Activated CD4-positive, alpha-beta T cell treated with anti-CD3 and anti-CD28 coated beads, Interleukin-2, amount 10 ng/mL, durations not matched to agents 7 days and 5 days (primary cell): ENCODE measurements at places on chromosomes 12 and 14. TPM values are rescaled to one million over a fixed set of nuclear protein-coding genes. Genes with fewer than 3 reads are reported as not detected.

RD3L gene
- not detected for total RNA-seq

SLC5A8 gene
- total RNA-seq, result not detected

MFAP5 gene
- not detected for total RNA-seq

DNA sequence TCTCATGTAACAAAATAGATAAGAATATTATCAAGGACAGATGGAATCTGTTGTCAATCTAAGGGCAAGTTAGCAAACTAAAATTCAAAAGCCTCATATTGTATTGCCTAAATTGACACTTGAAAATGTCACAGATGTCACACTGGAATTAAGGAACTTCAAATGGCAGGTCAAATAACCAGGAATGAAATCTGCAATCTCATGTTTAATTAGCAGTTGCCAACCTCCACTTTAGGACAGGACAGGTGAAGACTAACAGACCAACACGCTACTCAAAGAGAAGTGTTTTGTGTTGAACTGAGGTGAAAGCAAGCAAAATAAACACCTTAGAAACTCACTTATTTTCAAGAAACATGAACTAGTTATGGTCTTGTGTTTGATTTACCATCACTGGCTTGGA lies 11.1 kb downstream of the KIF21A start:
- no peak for DNase-seq

DNA sequence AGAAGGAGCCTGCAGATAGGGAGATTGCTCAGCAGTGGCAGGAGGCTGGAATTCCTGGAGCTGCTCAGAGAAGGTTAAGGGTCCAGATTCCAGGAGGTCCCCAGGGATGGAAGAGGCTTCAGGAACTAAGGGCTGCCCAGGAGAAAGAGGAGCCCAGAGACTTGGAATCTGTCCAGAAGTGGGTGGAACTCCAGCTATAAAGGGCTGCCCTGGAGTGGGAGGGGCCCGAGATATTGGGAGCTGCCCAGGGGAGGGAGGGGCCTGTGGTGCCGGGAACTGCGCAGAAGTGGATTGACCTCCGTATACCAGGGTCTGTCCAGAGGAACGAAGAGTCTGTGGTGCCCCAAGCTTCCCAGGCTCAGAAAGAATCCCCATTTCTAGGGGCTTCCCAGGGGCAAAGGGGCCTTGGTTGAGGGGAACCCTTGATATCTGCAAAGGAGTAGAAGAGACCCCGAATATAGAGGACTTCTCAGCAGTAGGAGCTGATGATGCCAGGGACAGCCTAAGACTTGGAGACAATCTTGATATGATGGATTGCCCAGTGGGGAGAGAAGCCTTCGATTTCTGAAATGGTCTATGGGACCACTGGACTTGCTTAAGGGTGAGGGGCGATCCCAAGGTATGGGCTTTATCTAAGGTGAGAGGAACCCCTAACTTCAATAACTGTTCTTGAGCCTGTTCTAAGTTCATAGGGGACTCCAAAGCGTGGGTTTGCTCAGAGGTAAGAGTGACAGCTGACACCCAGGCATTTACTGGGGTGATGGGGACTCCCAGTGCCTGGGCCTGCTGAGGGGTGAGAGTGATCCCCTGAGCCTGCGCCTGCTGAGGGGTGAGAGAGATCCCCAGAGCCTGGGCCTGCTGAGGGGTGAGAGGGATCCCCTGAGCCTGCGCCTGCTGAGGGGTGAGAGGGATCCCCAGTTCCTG lies 45.0 kb downstream of the FAM186A start:
- DNase-seq, result no peak

DNA sequence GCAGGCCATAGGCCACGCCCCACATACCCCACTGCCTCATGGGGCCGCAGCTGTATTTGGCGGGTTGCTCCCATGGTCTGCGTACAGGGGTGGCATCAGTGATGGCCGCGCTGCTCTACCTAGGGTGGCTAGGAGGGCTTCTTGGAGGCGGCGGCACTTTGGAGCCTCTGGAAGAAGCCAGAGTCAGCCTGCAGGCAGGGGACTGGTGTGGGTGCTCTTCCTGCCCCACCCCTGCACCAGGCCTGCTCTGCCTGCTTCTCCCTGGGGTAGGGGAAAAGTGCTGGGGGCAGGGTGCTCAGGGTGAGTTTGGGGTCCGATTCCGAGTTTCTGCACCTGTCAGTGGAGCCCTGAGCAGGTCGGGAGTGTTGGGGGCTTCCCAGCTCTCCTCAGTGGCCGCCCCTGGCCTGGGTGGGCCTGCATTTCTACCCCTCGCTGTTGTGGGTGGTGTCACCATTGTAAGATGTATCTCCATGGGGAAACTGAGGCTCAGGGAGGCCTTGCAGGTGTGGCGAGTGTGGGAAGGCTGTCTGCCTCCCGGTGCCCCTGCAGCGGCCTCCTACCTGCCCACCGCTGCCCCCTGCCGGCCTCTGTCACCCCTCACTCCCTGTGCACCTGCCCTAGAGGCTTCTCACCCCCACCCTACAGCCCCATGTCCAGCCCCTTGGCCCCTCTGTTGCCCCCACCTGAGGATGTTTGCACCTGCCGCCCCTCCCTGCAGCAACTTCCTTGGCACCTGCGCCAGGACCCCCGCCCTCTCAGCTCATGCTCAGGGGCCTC lies 5.5 kb downstream of the CEP170B start:
- DNase-seq, result peak; percentile 49

DNA sequence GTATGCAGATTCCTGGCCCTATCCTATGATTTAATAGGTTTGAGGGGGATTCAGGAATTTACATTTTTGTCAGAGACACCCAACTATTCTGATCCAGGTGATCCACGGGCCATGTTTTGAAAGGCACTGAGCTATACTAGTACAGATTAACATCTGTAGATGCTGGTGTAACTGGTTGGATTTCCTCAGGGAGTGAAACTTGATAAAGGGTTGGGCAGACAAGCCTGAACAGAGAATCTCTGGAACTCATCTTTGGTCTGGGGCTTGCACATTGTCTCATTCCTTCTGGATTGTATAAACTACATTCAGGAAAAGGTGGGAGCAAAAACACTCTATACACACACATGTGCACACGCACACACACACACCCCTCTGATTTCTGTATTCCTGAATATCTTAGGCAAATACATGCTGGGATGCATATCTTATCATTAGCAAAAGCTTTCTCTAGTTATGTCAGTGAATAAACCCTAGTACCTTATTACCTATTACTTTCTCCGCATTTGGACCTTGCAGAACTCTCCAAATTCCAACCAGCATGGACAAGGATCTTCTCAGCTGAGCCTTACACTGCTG lies 104.6 kb downstream of the SLC38A1 start:
- DNase-seq, result no peak

DNA sequence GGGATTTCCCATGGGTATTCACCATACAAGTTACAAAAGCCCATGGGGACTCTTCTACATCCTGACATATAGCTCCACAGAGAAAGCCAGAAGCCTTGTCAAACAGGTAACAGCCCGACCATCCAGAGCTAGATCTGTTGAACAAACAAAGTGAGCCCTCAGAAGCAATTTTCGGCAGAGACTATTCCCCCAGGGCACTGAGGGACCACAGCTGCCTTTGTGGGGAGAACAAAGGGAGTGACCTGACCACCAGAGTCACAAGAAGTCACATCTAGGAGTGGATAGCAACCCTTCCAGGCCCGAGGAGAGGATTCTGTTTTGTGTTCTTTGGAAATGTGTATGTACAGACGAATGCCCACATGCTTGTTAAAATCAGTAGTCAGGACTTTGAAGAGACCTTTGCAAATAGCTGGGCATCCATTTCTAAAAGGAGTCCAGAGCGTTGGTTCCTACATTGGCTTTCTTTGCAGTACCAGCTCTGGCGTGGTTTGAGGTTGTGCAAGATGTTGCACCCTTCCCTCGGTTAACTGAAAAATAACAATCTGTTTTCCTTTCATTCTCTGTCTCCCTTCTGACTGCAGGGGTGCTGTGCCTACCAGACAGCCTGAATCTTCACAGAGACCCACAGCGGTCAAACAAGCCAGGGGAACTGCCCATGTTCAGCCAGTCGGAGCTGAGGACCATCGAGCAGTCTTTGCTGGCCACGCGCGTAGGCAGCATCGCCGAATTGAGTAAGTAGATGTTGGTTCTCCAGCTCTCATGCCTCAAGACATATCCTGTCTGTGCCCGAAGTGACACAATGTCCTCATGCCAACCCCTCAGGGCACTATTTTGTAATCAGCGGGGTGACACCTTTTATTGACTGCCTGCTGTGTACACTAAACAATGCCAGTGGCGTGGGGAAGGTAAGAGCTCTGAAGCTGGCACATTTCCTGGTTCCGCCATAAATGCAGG lies 165.4 kb upstream of the PWP1 start:
- DNase-seq, result no peak

GRCh38 chr12:96850676-96851075 lies 56.4 kb upstream of the NEDD1 start:
- DNase-seq, result no peak

DNA sequence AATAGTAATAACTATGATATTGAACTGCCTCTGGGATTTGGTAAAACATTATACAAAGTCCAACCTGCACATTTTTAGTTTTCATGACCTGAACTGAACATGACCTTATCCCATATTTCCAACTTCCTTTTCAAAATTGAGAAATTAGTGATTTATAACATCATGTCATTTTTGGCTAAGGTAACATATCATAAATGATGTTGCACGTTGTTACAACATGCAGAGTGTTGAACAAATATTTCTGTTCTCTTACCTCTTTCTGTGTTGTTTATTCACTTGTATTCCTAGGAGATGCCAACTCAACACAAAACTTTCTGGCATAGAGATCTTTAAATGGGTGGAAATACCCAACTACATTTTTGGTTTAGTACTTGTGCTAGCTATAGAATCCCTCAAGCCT lies 496.0 kb downstream of the SLC6A15 start:
- DNase-seq, result no peak

DNA sequence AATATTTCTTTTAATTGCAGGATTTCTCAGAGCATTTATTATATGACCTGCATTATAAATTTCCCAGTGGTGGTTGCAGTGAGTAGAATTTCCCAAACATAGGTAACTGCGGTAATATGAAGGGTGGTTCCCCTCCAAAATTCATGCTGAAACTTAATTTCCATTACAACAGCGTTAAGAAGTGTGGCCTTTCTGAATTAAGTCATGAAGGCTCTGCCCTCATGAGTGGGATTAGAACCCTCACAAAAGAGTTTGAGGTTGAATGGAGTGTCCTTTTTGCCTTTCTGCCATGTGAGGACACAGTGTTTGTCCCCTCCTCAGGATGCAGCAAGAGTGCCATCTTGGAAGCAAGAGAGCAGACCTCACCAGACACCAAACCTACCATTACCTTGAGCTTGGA lies 233.6 kb downstream of the KTN1 start:
- DNase-seq, result no peak
